ENCODE measurements at places on chromosomes 12 and 14.

DNA sequence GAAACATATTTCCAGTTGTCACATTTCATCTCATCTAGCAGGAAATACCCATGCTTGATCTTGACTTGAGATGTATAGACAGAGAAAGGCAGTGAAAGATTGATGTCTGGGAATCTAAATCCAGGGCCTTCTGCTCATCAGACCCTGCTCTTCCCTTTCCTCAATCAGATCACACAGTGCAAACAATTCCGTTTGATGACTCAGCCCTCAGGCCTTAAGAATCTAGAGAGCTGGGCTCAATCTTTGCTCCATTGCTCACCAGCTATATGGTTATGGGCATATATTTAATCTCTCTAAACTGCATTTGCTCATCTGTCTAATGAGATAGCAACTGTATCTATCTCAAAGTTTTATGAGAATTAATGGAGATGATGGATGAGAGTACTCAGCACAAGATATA lies 201.8 kb upstream of the CCDC196 start:
- no peak for DNase-seq

DNA sequence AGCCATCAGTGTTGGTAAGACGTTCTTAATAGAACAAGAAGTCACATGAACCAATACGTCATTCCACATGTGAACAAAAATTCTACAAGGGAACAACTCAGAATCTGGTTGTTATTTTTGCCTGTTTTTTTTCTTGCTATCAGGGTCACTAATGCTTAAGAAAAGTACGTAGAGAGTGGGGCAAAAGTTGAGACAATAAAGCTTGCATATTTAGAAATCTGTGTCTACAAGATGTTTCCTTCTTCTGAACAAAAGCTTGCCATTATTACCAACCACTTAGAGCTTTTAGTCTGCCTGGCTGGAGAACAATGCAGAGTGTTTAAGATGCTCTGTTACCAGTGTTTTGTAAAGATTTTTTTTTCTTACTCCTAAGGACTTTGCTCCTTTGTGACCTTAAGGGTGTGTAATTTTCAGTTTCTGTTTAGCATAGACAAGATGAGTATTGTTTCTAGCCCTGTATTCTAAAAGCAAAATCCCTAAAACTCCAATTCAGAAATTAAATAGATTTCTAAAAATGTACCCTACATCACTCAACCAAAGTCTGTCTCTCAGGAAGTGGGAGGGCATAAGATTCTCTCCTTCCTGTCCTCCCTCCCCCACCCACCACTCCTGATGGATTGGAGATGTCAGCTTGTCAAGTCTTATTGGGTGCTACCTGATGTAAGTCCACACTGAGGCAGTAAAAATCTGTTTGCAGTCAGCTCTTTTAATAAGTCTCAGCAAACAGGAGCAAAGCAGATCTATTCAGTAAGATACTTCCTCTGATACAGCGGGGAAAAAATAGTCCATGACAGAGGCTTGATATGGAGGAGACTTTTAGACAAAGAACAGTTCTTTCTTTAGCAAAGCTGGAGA lies 267.6 kb downstream of the GRIN2B start:
- DNase-seq = no peak

DNA sequence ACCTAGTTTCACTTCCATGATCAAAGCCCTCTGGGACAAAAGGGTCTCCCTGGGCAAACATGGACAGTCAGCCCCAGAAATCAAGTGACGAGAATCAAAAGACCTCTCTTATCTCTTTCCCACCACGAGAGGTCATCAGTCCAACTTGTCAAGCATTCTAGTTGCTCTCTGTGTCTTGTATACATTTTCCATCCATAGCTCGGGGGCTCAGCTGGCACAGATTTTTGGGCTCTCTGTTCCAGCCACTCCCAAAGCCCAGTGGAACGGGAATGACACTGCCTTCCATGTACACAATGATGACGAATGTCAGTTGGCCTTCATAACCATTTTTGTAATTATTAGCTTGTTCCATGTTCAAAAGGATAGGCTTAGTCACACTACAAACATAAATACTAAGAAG lies 29.7 kb downstream of the NOS1 start:
- no peak for DNase-seq

DNA sequence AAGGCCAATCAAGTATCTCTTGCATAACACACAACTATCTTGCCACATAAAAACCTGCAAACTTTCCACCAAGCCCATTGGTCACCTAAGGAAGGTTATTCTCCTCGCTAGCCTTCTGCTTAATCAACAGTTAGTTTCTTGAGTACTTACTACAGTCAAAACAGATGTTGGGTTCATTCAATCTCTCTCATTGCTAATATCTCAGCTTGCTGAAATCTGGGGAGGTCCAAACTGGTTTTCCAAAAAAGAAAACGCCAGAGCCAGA lies 74.6 kb downstream of the TTC7B start:
- no peak for DNase-seq

- no peak for DNase-seq
Measured at GRCh38 chr14:75460394-75460793, 32.6 kb downstream of the JDP2 start.

GRCh38 chr12:105783983-105784947 lies 354.5 kb downstream of the NUAK1 start:
- no peak for DNase-seq

- DNase-seq = no peak
Measured at GRCh38 chr12:72133497-72134055, 138.6 kb upstream of the TRHDE start.

DNA sequence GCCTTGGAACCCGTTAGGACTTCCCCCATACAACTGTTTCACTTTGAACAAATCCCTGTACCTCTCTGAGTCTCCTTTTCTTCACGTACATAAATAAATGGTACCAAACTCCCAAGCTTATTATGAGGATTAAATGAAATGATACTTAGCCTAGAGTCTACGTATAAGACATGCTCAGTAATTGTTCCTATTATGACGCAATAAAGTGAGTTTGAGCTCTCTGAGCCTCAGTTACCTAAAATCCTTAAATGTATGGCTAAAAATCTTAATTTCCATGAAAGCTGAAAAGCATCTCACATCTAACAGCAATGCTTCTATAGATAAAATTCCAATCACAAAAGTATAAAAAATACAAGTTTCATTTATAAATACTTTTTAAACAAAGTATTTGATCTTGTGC lies 117.9 kb upstream of the TMEM233 start:
- no peak for DNase-seq

- no peak for DNase-seq
Measured at GRCh38 chr14:33118668-33119067, 180.0 kb downstream of the NPAS3 start.

Data from activated CD4-positive, alpha-beta T cell treated with anti-CD3 and anti-CD28 coated beads, Interleukin-2, amount 50 U/mL, for 16 hours (primary cell).